ENCODE measurements at places on chromosomes 13 and 19. TPM values are rescaled to one million over a fixed set of nuclear protein-coding genes. Genes with fewer than 3 reads are reported as not detected.
A peak's percentile ranks its signal among the peaks of the same experiment; 100 is the strongest.

DNA sequence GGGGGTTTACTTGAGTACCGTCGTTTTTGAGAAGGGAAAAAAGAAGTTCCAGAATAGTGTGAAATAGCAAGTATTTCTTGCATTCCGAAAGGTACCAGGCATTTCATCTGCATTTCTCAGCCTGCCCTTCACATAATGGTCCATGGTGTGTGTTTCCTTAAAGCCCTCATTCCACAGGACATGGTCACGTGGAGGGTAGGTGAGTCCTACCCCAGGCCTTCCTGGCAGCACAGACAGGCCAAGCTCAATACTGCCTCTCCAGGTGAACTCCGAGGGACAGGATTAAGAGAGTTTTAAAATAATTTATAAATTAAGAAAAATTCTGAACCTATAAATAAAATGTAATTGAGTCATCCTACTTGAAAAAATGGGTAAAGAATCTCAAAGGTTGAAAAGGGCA lies 64.7 kb downstream of the TNFRSF19 start:
- H3K27me3 ChIP-seq: no peaks in the 10 kb centered on the region
- H3K4me1 ChIP-seq: no peaks in the 10 kb centered on the region
- no peak for DNase-seq

DNA sequence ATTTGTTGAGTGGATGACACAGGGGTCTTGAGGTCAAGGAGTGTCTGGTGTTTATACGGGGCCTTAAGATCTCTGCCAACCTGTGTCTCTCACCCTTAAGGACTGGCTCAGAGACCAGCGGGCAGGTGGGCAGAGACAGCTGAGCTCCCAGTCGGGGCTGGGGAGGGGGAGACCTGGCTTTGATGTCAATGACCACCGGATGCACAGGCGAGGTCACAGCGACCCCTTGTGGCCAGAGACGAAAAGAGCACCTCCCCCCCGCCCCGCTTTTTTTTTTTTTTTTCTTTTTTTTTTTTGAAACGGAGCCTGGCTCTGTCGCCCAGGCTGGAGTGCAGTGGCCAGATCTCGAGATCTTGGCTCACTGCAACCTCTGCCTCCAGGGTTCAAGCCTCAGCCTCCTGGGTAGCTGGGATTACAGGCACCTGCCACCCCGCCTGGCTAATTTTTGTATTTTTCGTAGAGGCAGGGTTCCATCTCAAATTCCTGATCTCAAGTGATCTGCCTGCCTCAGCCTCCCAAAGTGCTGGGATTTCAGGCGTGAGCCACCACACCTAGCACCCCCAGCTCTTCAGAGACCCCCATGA lies 12.1 kb upstream of the KLK14 start:
- peak; percentile 34 for DNase-seq
- H3K27me3 ChIP-seq: no peaks in the 10 kb centered on the region
- no peaks in the 10 kb centered on the region for H3K4me1 ChIP-seq
- no peak overlapping the region for H3K27ac ChIP-seq

DNA sequence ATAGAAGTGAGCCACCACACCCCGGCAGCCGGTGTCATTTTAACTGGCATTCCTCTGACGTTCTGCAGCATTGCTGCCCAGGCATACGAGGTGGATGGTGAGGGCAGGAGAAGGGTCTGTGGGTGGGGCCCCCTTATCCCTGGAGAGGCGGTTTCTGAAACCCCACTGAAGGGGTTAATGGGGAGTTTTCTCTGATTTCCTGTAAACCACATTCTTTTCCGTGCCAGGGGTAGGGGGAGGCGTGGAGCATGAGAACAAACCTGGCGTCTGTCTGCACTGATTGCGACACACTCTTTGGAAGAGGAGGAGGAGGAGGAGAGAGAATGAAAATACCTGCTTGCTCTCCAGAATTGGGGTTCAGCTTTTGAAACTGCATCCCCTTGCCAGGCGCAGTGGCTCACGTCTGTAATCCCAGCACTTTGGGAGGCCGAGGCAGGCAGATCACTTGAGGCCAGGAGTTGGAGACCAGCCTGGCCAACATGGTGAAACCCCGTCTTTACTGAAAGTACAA lies 2.7 kb upstream of the C3 start:
- no peaks in the 10 kb centered on the region for H3K36me3 ChIP-seq
- no peak overlapping the region for H3K27ac ChIP-seq
- peak; percentile 34 for DNase-seq
- no peak overlapping the region for H3K4me3 ChIP-seq
- no peaks in the 10 kb centered on the region for H3K27me3 ChIP-seq
- peaks cover 4% of the 10 kb centered on the region for H3K4me1 ChIP-seq

DNA sequence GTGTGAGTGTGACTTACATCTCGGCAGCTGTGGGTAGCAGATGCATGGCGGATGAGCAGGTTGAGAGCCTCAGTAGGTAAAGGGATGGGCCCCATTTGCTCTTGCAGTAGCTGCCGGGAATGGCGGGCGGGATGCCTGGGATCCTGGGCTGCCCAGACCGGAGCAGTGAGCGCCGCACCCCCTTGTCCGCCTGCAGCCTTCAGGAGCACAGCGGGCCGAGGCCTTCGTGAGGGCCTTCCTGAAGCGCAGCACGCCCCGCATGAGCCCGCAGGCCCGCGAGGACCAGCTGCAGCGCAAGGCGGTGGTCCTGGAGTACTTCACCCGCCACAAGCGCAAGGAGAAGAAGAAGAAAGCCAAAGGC lies 4.1 kb downstream of the POP4 start:
- H3K4me1 ChIP-seq: no peaks in the 10 kb centered on the region
- no peaks in the 10 kb centered on the region for H3K27me3 ChIP-seq
- no peak overlapping the region for H3K4me3 ChIP-seq
- peaks cover 10% of the 10 kb centered on the region for H3K36me3 ChIP-seq
- no peak overlapping the region for H3K27ac ChIP-seq
- no peak for DNase-seq

DNA sequence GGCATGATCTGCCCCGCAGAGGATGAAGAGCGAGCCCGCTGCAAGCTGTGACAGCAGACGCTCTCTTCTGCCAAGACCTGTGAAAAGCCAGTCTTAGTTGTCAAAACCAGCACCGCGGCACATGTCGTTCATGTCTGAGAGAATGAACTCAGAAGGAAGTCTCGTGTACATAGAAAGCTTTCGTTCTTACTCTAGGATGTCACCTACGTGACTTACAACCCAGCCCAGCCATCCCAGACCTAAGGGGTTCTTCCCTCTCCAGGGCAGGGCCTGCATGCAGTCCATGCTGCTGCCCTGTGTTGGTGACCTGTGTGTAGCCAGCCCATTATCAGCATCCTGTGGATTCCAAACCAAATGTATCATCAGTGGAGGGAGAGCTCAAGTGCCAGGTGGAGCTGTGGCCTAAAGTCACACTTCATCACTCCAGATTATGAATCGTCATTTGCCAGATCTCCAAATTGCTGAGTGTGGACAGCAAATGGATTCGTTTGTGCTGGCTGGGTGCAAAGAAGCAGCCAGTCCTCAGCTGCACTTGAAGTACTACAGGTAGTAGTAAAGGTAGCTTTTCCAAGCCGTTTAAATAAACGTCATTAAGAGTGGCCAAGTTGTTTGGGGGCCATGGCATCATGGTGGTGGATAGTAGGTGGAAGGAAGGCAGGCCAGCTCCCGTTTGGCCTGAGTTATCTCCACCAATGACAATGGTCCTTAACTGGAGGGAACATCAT lies 73.9 kb upstream of the GPR183 start:
- H3K36me3 ChIP-seq: no peaks in the 10 kb centered on the region
- DNase-seq: no peak
- H3K4me1 ChIP-seq: no peaks in the 10 kb centered on the region
- no peak overlapping the region for H3K4me3 ChIP-seq

GRCh38 chr13:99484473-99484872 lies 16.8 kb upstream of the TM9SF2 start:
- no peak overlapping the region for H3K4me3 ChIP-seq
- H3K27me3 ChIP-seq: no peaks in the 10 kb centered on the region
- H3K36me3 ChIP-seq: no peaks in the 10 kb centered on the region
- no peaks in the 10 kb centered on the region for H3K4me1 ChIP-seq

GRCh38 chr19:50331221-50331993 lies 2.2 kb upstream of the KCNC3 start:
- peaks cover 9% of the 10 kb centered on the region for H3K4me1 ChIP-seq
- H3K27me3 ChIP-seq: peaks cover 20% of the 10 kb centered on the region
- peak overlapping the region; percentile 41 for H3K4me3 ChIP-seq
- no peak overlapping the region for H3K27ac ChIP-seq
- no peaks in the 10 kb centered on the region for H3K36me3 ChIP-seq

DNA sequence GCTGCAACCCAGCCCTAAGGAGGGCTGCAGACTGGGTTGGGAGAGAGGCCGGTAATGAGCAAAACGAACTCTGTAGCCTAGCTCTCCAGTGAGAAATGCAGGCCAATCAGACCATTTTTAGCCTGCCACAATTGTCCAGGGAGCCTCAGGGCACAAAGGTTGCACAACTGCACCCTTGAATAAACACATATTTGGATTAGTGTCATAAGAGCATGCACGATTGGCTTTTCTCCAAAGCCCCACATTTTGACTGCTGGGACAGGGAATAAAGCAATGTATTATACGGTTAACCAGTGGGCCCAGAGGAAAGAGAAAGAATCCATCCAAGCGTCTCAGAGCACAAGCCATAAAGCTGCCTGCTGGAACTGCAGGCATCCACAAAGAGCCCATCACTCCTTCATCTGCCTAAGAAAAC lies 729.4 kb upstream of the SGCG start:
- no peaks in the 10 kb centered on the region for H3K27me3 ChIP-seq
- H3K4me3 ChIP-seq: no peak overlapping the region
- DNase-seq: no peak

DNA sequence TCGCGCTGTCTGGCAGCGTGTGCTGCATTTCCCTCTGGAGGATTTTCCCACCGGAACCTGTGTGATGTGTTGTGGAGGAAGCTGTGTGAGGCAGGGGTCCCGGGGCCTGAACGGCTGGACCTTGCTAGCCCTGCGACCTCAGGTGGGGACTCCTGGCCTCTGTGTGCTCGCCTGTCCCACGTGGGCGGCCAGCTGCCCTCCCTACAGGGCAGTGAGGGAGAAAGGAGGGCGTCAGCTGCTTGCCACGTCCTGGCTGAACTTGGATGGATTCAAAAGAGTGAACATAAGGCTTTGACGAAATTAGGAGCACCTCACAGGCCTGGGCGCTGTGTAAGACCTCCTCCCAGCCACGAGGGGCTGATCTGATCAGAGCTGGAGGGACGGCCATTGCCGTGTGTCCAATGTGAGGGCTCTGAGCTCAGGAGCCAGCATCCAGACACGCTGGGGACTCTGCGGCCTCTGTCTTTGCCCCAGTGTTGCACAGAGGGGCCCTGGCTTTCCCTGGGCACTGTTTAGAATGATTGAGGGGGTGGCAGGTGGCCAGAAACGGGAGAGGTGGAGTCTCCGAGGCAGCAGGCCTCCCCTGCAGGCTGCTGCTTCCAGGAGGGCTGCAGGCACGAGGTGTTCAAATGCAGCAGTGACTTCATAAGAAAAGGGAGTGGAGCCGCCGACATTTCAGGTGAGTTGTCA lies 13.0 kb downstream of the TFDP1 start:
- H3K36me3 ChIP-seq: peaks cover 23% of the 10 kb centered on the region
- H3K27me3 ChIP-seq: no peaks in the 10 kb centered on the region
- H3K4me3 ChIP-seq: no peak overlapping the region
- no peak for DNase-seq
- H3K4me1 ChIP-seq: no peaks in the 10 kb centered on the region

- peak overlapping the region; percentile 90 for H3K4me3 ChIP-seq
- H3K27ac ChIP-seq: no peak overlapping the region
- no peaks in the 10 kb centered on the region for H3K27me3 ChIP-seq
- H3K4me1 ChIP-seq: peaks cover 36% of the 10 kb centered on the region
- H3K36me3 ChIP-seq: no peaks in the 10 kb centered on the region
Measured at GRCh38 chr19:31347354-31347753, 1.9 kb downstream of the TSHZ3 start.

GRCh38 chr13:66378894-66379293 lies 851.2 kb downstream of the PCDH9 start:
- H3K27ac ChIP-seq: no peak overlapping the region
- no peaks in the 10 kb centered on the region for H3K4me1 ChIP-seq
- no peak for DNase-seq
- no peaks in the 10 kb centered on the region for H3K36me3 ChIP-seq
- no peak overlapping the region for H3K4me3 ChIP-seq

DNA sequence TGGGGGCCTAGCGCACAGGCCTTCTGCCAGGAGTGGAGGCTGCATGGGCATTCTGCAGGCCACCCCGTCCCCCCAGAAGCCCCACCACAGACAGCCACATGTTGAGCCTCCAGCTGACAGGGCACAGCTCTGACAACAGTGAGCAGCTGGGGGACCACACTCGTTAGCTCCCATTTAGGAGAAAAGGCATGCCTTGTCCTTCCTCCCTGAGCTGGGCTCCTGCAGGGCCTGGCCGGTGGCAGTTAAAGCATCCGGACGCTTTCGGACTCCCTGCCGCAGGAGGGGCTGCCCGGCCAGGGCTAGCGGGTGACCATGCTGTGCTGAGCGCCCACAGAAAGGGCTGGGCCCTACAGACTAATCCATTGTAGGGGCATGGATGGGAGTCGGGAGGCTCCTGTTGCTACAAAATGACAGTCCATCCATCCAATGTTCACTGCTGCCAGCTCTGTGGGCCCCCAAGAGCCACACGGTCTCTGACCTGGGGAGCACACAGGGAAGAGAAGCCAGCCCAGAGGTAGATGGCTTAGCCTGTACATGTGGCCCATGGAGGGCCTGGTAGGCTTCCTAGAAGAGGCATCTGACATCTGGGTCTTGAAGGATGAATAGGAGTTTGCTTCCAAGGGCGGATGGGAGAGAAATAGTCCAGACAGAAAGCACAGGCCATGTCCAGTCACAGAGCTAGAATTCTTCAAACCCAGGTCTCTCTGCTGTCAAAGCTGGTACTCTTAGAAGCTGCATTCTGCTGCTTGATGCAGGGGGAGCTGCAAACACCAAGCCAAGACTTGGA lies 116.5 kb upstream of the VSTM2B start:
- no peaks in the 10 kb centered on the region for H3K36me3 ChIP-seq
- H3K4me1 ChIP-seq: no peaks in the 10 kb centered on the region
- no peak for DNase-seq

- no peak overlapping the region for H3K4me3 ChIP-seq
- no peaks in the 10 kb centered on the region for H3K36me3 ChIP-seq
- no peak overlapping the region for H3K27ac ChIP-seq
- H3K27me3 ChIP-seq: no peaks in the 10 kb centered on the region
- H3K4me1 ChIP-seq: no peaks in the 10 kb centered on the region
Measured at GRCh38 chr13:82976499-82976898, 905.8 kb downstream of the SLITRK1 start.

DNA sequence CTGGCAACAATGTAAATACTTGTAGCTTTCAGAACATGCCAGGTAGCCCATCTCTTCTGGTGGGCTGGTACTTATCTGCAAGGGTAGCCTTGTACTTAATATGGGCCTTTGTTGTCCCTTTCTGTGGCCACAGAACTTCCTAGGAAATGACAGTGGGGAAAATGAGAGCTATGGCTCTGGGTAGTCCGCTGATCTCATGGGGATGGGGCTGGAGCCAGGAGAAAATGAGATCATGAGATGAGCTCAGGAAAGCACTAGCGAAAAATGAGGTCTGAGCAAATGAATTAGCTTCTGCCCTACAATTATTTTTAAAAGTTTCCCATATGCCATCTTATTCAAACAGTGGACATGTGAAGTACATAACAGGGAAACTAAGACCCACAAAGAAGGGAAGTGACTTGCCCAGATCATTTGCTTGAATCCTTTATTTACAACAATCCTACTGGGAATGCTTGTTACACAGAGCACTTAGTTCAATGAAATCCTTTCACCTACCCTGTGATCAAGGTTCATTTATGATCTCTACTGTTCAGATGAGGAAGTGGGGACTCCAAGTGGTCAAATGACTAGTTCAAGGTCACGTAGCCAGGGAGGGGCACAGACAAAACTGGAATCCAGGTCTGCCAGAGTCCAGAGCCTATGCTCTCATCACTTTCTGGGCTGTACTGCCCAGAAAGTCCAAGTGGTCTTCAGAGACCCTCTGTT lies 87.1 kb downstream of the PTPRS start:
- no peaks in the 10 kb centered on the region for H3K27me3 ChIP-seq
- H3K4me1 ChIP-seq: no peaks in the 10 kb centered on the region
- no peak overlapping the region for H3K27ac ChIP-seq

Gene STARD13
- total RNA-seq: 48.7 TPM

Gene ERCC5
- total RNA-seq: 36.2 TPM

Gene THSD1
- 0.39 TPM for total RNA-seq

Gene IL17D
- total RNA-seq: 2.7 TPM

Gene C19orf38
- not detected for total RNA-seq
